ENCODE measurements at places on chromosomes 4 and X.

- no peak for DNase-seq
Measured at GRCh38 chr4:83603129-83603528, 67.2 kb downstream of the GPAT3 start.

GRCh38 chr4:118221227-118221800 is 131.5 kb downstream of the PRSS12 start:
- DNase-seq = no peak

- DNase-seq = no peak
Measured at GRCh38 chr4:36208893-36209473, 35.3 kb downstream of the ARAP2 start.

DNA sequence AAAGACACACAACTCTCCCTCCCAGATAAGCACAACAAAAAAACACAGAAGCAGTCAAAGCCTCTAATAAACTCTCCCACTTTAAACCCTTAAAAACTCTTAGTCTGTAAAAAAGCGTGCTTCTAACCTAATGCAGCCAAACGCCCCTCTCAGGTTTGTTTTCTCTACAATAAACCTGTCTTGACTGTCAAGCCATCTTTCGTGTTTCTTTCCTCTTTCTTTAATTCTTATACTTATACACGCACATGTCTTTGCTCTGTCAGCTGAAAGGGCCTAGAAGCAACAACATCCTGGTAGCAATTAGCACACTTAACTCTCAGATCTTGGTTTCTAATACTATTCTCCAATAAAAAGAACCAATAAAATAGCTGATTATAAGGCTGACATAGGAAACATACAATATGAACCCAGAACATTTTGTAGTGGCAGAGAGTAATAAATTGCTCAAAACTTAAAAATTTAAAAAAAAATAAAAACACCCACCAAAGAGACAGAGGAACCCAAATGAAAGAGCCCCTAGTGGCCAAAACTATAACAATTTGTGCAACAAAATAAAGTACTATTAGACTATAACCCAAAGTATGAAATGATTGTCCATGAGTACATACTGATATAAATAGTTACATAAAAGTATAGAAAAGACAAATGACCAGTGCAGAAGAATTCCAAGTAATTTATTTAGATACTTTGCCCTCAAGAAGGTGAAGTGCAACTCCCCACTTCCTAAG is 440.4 kb upstream of the ADGRL3 start:
- DNase-seq = no peak

DNA sequence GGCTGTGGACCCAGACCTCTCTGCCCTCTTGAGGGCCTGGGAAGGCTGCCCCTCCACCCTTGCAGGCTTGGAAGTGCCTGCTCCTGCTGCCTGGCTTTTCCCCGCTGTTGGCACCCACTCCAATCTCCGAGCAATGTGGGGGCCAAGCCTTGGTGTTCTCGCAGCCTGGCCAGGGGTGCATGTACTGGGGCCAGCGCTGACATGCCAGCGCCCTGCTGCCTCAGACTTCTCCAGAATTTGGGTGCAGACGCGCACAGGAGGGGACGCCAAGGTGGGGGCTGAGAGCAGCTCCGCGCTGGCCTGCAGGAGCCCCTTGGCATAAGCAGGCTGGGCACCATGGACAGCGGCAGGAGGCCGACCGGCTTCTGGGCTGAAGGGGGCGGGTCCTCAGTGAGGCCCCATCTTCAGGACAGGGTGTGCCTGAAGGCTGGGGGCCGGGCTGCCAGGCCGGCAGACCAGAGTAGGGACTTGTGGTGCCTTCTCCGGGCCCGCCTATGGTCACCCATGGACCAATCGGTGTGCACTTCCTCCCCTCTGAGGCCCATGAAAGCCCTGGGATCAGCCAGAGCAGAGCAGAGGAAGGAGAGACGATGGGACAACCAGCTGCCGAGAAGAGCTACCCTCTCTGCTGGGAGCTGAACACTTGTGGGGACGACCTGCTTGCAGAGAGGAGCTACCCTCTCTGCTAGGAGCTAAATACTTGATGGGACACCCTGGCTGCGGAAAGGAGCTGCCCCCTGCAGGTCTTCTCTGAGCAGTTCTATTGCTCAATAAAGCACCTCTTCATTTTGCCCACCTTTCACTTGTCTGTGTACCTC is 118.3 kb downstream of the DNAAF6 start:
- no peak for DNase-seq

DNA sequence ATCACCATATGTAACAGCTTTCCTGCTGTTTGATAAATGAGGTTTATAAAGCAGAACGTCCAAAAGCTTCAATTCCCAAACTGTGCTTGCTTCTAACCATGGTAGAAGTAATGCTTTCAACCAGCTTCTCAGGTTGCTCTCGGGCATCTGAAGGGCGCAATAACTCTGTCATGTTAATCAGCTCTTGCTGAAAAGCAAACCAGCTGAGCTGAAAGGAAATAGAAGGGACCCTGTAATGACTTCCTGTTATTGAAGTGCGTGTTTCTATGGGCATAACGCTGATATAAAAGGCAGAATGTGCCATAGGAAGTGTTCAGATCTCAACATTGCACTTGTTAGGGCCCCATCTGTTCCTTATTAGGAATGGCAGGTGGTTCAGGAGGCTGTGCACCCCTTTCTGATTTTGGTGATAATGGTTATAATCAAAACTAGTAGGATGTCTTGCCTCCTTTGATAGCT is 21.2 kb downstream of the HERC3 start:
- DNase-seq = no peak

DNA sequence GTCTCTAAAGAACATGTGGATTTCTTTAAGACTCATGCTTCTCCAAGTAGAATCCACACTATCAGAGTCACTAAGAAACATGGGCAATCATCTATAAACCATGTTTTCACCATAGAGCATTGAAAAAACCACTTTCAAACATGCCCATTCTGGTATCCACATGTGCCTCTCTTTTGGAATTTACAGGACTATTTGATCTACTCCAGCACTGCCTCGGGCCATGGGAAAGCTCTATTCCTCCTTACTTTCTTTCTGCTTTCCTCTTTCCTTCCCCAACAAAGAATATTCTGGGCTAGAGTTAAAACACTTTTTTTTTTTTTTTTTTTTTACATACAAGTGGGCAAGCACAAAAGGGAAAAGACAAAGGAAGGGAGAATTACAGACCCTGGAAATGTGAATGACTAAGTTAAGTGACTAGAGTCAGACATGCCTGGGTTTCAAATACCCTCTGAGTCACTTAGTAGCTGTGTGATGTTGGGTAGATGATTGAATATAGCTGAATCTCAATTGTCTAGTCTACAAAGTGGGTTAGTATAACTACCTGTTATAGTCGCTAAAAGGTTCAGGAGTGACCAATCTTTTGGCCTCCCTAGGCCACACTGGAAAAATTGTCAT is 847.7 kb upstream of the INTU start:
- no peak for DNase-seq

DNA sequence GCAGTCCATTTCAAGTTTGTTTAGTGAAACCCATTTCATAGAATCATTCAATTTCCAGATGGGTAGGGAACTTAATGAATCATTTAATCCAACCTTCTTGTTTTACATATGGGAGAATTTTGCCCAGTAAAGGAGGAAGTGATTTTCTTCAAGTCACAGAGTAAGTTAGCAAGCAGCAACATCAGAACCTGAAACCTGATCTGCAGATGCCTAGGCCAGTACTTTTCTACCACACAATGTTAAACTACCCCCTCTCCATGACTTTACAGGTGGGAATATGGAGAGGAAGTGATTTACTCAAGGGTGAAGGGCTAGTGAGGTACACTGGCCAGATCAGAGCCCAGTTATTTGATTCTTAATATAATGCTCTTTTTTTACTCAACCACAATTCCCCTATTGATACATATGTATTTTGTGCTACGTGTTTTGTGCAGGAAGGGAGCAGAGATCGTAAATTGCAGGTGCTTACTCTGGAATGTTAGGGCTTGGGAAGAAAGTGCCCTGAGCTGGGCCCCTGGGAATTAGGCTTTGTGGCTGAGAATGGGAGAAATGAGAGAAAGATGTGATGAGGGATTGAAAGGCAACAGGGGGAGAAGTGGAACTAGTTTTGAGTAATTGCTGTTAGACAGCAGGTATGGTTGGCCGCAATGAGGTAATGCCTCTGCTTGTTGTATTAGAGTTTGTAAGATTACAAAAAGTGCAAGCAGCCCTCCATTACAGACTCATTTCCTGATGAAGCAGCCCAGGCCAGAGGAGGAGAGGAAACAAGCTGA is 6.8 kb downstream of the LHFPL1 start:
- DNase-seq = no peak

DNA sequence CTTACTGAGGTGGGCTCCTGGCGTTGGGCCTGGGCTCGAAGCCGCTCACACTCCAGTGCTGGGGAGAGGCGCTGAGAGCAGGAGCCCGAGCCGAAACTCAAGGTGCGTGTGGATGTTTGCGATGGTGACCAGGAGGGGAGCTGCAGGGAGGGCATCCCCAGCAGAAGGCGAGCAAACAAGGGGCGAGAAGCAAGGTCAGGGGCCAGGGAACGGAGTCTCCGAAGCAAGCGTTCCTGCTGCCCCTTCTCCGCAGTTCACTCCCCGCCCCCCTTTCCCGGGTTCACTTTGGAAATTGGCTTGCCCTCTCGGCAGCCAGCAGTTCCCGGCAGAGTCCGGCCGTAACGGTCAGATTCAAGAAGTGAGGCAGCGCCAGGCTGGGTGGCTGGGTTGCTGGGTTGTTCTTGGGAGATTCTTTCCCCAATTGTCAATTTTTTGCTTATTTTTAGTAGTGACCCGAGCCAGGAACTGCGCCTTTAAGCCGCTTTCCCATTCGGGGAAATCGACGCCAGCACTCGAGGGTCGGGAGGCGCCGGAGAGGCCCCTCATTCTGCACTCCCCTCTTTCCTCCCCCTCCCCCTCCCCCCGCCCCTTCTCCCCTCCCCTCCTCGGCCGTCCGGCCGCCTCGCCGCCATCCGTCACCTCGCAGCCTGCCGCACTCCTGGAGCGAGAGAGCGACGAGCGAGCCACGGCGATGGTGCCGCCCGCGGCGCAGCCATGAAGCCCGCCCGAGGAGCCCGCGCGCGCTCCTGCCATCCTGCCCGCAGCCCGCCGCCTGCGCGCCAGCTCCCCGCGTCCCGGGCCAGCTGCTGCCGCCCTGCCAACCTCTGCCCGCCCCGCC is at the start of gene FRMPD3:
Gene FRMPD3, plus strand, starts transcription at position 655 of the 838 bp plus-strand sequence. CDS start 76,937 bp downstream, outside the sequence.
- no peak for DNase-seq

DNA sequence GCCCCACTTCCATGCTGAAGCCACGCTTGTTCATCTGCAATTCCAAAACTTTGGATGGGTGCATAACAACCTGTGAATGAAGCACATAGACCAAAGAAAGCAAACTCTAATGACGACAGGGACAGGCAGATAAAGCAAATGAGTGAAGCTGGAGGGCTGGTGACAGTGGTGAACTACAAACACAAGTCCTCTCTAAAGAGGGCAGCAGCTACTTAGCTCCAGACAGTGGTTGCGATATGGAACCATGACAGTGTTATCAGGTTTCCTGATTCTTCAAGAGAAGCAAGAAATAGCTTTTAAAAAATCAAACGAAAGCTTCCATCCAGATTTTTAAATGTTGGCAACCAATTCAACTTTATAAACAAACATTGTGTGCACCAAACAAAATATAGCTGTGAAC is 23.8 kb downstream of the NOX1 start:
- DNase-seq = no peak

GRCh38 chrX:13489454-13489853 is 79.9 kb upstream of the EGFL6 start:
- no peak for DNase-seq

GRCh38 chr4:76754439-76754838 is 143.5 kb downstream of the SOWAHB start:
- no peak for DNase-seq

DNA sequence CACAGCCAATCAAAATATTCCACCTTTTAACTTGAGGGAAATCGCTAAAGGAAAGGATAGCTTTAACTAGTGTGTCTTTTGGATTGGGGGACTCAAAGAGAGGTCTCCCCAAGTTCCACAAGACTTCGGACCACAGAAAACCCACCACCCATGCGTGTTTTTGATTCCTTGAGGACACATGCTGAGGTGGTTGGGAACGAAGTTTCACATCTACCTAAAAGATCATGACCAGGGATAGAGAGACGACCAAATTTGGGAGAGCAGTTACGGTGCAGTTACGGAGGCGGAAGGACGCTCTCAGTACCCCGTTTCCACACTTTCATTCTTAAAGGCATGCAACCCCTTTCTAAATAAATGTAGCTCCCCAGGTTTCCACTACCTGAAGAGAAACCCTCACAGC is 1.1 kb downstream of the PCYT1B start:
- DNase-seq = no peak

DNA sequence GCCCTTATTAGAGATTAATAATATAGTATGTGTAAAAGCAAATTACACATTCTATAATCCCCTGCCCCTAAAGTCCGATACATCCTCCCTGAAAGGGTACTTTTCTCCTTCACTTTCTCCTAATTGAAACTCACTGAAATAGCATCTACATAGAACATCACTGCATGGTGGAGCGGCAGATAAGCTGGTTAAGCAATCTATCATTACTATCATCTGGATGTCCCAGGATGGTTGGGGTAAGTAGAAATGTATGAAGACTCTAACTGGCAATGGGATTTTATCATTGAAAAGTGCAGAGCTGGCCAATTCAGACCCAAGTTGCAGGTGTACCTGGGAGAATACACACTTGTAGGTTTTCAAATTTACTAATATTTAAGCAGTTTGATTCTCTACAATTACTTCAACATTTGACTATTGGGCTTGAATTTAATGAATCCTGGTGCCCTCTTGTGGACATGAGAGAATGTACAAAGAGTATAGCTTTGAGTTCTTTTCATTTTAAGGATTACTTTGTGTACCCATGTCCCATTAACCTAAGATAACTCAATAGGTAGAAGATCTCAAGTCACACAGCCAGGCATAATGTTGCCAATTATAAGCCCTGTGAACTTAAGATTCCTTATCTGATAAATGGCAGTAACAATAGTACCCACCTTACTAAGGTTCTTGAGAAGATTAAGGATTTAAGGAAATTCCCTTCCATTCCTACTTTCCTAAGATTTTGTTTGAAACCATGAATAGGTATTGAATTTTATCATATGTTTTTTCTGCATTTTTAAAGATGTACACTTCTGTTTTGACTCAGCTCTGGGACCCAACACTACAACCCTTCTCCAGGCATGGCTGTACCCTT is 69.8 kb downstream of the SHROOM3 start:
- no peak for DNase-seq

DNA sequence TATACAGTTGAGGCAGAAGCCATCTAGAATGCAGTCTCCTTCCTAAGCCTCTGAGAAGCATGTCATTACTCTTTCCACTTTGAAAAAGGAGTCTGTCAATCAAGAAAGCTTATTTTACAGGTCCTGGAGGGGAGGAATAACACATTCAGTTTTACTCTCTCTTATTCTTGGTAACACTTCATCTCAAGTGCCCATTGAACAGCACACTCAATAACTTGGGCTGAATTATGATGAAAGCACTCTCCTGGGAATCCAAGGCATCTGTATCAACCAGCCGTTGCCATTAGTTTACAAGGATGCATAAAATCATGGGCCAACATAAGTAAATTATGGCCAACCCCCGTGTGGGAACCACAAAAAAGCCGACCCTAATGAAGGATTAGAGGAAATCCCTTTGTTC is 282.4 kb downstream of the C4orf33 start:
- DNase-seq = no peak
